ENCODE measurements at places on chromosomes 2 and 18. TPM values are rescaled to one million over a fixed set of nuclear protein-coding genes. Genes with fewer than 3 reads are reported as not detected.

TRIM43 gene
- not detected for total RNA-seq

TMEFF2 gene
- total RNA-seq: 3.0 TPM

POMC gene
- total RNA-seq: 0.57 TPM

MLPH gene
- total RNA-seq: 12.2 TPM

KIF5C gene
- total RNA-seq: 0.09 TPM

ANKRD29 gene
- 7.3 TPM for total RNA-seq

ABCG5 gene
- total RNA-seq: not detected

Measured in smooth muscle cell of bladder (primary cell).